Left lung (tissue), 14 donors: ENCODE measurements at places on chromosomes 3 and 15. TPM values are rescaled to one million over a fixed set of nuclear protein-coding genes. Genes with fewer than 3 reads are reported as not detected.

- no peak for DNase-seq
Observed at GRCh38 chr15:87343966-87344365, 912.6 kb downstream of the NTRK3 start.

DNA sequence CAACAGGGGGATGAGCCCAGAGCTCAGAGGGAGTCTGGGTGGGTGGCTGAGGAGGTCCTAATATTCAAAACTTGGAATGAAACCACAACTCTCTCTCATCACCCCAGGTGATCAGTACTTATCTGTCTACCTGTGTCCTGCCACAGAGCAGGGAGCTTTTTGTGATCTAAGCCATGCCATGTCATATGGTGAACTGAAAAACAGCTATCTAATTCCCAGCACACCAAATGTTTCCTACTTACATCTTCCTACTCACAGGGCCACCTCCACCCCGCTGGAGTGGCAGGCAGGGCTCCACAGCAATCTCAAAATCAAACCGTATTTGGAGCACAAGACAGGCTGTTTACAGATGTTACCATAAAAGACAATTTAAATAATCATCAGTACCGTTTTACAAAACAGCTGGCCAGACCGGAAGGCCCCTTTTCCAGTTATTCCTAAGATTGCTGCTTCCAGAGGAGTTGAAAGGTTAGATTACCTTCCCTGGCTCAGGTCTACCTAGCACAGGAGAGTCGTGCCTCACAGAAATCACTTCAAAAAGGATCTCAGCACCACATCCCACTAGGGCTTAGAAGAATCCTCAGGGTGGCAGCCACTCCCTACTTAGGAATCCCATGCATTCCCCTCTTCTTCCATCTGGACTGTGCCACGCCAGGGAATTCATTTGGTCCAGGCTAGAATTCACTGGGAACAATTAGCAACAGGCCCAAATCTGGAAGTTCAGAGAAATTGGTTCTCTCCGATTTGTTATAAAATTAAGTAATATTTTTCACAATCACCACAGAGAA, 226.6 kb upstream of the IL12A start:
- no peak for DNase-seq

DNA sequence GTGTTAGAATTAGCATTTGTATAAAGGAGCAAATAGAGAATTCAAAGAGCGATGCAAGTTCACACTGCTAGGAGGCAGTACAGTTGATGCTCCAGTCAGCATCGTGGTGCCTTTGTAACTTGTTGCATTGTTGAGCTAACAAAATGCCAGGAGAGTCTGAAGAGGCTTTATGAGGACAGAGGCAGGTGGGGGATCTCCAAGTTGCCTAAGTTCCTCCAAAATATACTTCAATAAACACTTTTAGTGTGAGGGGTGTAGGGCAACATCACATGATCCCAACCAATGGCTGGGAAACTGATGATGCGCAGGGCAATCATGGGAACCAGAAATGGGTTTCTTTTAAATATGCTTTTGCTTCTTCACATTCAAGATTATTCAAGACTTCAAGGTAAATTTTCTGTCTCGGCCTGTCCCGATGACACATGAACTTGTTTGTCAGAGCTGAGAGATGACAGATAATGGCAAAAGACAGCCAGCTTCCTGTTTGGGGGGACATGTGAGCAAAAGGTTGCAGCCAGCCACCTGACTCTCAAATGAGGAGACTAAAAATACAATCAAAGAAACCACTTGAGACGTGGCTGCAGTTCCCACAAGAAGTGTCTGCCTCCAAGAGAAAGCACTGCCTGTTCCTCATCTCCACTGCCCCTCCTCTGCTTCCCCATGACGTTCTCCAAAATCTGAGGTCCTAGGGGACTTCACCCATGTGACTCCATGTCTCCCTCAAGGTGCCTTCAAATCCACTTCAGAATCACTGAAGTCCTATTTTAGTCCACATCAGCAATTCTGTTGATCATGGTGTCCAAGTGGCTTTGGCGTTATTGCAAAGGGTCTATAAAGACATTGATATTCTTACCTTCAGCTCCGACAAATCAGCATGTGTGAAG, 39.3 kb downstream of the KLHL6 start:
- DNase-seq, result no peak

The C2CD4A gene
- 0.79 TPM for total RNA-seq

The ANKRD34C gene
- not detected for total RNA-seq

The SCAMP5 gene
- 1.9 TPM for total RNA-seq
